ENCODE measurements at places on chromosomes 2 and 18. TPM values are rescaled to one million over a fixed set of nuclear protein-coding genes. Genes with fewer than 3 reads are reported as not detected.

GRCh38 chr2:236156095-236156859 lies 11.9 kb downstream of the GBX2 start:
- no peaks in the 10 kb centered on the region for H3K36me3 ChIP-seq
- H3K4me1 ChIP-seq, result no peaks in the 10 kb centered on the region
- no peak for DNase-seq
- H3K27me3 ChIP-seq, result peaks cover 45% of the 10 kb centered on the region
- H3K27ac ChIP-seq, result no peak overlapping the region

DNA sequence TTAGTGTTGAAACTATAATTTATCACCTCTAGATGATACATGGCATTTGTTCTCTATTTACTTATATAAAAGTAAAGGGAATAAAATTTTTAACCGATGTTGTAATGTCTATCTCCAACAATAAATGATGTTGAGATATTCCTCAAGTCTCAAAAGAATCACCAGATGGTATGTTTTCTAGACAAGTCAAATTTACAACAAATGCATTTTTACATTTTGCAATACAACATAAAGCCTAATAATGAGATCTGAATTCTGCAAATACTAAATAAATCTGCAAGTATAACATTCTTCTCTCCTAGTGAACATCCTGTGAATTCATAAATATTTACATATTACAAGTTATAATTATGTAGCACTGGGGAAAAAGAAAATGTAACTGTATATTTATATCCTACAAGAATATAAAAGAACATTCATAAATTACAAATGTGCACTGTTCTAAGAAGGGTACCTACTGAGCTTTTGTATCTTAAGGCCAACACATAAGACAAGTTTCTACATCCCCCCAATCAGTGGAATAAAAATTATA lies 1504.4 kb upstream of the ZEB2 start:
- H3K27me3 ChIP-seq, result no peaks in the 10 kb centered on the region
- no peaks in the 10 kb centered on the region for H3K4me1 ChIP-seq
- no peaks in the 10 kb centered on the region for H3K36me3 ChIP-seq
- H3K27ac ChIP-seq, result no peak overlapping the region
- DNase-seq, result no peak

DNA sequence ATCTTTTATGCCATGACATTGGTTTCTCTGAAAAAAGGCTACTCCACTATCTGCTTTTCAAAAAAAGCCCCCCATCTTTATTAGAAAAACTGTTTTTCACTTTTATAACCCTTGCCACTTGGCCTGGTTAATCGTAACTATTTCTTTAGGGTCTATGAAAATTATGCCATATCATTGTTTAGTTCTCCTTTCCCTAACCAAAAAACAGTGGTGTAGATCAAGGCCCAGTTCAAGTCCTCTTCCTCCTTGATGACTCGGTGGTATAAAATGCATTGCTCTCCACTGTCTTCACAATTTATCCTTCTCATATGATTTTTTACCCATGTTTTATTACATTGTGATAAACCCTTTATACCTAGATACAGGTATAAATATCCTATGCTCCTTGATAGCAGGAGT lies 205.5 kb downstream of the ZNF521 start:
- no peaks in the 10 kb centered on the region for H3K27me3 ChIP-seq
- peaks cover 20% of the 10 kb centered on the region for H3K4me1 ChIP-seq
- DNase-seq, result no peak
- H3K4me3 ChIP-seq, result no peak overlapping the region

SERPINB10 gene
- not detected for total RNA-seq

DNA sequence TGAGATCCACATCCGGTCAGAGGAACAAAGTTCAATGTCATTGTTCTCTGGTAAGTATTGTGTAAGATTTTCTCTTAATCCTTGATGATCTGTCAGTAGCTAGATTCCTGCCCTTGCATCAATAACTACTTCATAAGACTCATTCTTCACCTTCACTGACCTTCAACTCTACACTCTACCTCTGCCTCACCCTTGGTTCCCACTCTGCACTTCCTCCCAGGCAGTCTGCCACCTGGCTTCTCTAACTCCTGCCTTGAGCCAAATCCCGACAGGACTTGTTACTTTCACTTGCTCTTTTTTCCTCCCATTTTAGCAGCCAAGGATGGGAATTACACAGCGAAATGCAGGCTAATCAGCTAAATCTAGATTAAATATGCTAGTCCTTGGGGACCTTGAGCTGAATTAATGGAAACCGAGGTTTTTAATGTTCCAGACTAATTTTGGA lies 190.7 kb downstream of the DLGAP1 start:
- no peak for DNase-seq
- H3K27ac ChIP-seq, result no peak overlapping the region
- H3K27me3 ChIP-seq, result no peaks in the 10 kb centered on the region
- H3K4me1 ChIP-seq, result peaks cover 11% of the 10 kb centered on the region
- no peaks in the 10 kb centered on the region for H3K36me3 ChIP-seq

DNA sequence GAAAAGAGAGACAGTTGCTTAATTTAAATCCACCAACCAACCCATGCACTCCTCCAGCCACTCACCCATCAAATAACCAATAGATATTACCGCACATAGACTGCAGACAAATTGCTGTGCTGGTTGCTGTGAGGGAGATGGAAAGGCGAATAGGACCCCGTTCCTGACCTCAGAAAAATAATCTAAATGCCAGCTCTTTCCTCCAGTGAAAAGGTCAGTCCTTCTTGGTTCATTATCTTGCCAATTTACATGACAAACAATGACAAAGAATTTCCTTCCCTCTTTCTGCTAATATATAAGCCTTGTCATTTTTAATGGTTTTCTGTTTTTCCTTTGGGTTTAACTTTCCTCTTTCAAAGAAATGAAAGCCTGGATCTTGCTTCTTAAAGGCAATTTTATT lies 61.6 kb downstream of the MEP1B start:
- H3K27ac ChIP-seq, result no peak overlapping the region
- no peak for DNase-seq
- H3K36me3 ChIP-seq, result no peaks in the 10 kb centered on the region
- no peaks in the 10 kb centered on the region for H3K4me1 ChIP-seq

KCMF1 gene
- 78.1 TPM for total RNA-seq

DNA sequence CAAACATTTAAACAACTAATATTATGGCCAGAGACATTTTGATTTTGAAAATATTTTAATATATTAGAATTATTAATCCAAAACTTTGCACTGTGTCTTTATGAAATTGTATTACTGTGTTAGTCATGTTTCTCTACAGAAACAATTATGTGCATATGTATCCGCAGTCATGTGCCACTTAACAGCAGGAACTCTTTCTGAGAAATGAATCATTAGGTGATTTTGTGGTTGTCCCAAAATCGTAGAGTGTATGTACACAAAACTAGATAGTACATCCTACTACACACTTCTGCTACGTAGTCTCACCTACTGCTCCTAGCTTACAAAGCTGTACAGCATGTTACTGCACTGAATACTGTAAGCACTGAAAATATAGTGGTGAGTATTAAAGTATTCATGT lies 479.2 kb upstream of the DSEL start:
- H3K27me3 ChIP-seq, result no peaks in the 10 kb centered on the region
- H3K36me3 ChIP-seq, result no peaks in the 10 kb centered on the region
- H3K4me1 ChIP-seq, result no peaks in the 10 kb centered on the region
- H3K27ac ChIP-seq, result no peak overlapping the region
- no peak overlapping the region for H3K4me3 ChIP-seq

DNA sequence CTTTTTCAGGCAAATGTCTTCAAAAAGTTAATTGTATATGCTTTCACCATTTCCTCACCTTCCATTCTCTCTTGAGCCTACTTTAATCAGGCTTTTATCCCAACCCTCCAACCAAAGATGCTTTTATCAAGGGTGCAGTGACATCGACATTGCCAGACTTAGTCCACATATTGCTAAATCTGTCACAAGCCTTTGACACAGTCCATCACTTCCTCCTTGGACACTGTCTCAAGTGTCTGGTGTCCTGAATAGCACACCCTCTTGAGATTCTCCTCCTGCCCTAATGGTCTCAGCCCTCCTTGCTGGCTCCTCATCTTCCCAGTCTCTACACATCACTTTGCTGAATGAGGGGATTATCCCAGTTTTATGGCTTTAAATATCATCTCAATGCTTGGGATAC lies 147.5 kb upstream of the SLC39A10 start:
- H3K36me3 ChIP-seq, result no peaks in the 10 kb centered on the region
- DNase-seq, result no peak
- H3K27me3 ChIP-seq, result no peaks in the 10 kb centered on the region
- no peak overlapping the region for H3K4me3 ChIP-seq

DNA sequence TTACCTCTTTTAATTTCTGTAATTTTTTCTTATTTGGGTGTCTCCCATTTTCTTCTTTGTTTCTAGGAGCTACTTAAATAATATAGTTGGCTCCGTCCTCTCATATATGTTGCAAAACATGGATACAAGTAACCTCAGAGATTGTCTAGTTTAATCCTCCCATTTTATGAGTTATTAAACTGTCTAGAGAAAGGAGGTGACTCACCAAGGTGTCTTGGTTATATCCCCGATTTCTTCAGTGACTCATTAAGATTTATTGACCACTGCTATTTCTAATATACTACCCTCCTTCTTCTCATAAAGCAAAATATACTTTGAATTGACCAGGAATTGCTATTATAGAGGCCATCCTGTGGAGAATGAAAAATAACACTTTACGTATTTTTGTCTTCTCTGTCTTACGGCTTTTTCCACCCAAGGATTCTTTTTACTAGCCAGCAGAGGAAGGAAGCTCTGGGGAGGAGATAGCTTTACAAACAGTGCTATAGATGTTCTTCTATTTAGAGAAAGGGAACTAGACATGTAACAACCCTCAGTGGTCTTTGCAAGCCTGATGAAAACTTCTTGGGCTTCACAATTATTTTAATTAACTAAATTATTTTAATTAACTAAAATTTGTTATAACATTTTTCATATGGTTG lies 300.4 kb upstream of the TNP1 start:
- H3K27me3 ChIP-seq, result no peaks in the 10 kb centered on the region
- peaks cover 10% of the 10 kb centered on the region for H3K4me1 ChIP-seq
- no peak overlapping the region for H3K4me3 ChIP-seq
- H3K36me3 ChIP-seq, result no peaks in the 10 kb centered on the region

DNA sequence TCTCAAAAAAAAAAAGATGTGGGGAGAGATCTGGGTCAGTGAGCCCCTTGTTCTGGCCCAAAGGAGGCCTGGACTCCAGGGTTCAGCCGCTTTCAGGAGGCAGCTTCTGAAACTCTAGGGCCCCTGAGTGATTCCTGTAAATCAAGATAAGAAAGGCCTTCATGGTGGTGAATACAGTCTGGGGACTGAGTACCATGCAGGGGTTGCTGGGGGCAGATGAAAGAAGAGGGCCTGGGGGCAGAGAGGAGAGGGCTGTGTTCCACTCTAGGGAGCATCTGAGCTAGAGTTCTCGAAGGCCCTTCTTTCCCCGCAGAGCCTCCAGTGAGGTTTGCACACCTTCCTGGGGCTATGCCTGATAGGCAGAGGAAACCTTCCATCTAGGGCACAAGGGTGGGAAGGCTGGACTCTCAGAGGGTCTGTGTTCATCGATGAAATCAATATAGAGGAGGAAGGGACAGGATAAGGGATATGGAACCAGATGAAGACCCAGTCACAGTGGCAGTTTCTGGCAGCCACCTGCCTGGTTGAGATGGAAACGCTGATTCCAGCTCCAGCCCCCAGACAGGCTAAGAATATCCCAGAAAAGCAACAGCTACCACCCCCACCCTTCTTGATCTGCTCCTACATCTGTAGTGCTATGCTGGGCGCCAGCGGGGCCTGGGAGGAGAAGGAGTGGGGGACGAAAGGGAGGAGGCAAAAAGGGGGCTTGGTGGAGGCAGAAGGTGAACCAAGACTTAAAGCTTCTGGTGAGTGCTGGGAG lies 4.7 kb upstream of the CDK5R2 start:
- peaks cover 8% of the 10 kb centered on the region for H3K4me1 ChIP-seq
- no peaks in the 10 kb centered on the region for H3K36me3 ChIP-seq
- peaks cover 55% of the 10 kb centered on the region for H3K27me3 ChIP-seq
- no peak for DNase-seq

- peaks cover 10% of the 10 kb centered on the region for H3K4me1 ChIP-seq
- no peak overlapping the region for H3K4me3 ChIP-seq
- H3K36me3 ChIP-seq, result no peaks in the 10 kb centered on the region
- H3K27ac ChIP-seq, result no peak overlapping the region
These were observed 67.0 kb upstream of the TCF7L1 start for GRCh38 chr2:85066006-85066740.

DNA sequence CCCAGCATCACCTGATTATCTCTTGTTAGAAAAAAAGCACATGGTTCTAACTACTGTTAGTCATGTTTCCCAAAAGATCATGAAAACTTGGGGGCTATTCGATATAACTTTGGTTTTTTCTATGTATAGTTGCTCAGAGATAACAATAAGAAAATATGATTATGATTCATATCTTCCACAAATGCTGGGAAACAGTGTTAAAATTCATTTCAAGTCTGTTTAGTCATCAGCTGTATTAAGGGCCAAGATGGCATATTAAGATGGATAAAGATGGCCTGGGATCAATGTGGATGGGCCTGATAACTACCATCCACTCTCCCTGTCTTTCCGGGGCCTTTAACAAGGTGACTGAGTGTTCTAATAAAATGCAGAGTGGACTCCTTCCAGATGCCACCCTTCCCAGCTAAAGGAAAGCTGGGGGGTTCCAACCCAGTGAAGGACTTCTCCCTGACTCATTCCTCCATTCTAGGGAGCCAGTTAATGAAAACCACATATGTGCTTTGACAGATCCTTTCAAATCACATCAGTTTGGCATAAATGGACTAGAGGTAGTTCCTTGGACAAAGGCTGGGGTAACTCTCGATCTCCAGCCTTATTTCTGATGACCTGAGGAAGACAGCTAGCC lies 221.6 kb downstream of the VAPA start:
- no peaks in the 10 kb centered on the region for H3K27me3 ChIP-seq
- H3K4me3 ChIP-seq, result no peak overlapping the region
- DNase-seq, result no peak
- no peak overlapping the region for H3K27ac ChIP-seq

- H3K4me1 ChIP-seq, result peaks cover 8% of the 10 kb centered on the region
- no peak for DNase-seq
- H3K27me3 ChIP-seq, result no peaks in the 10 kb centered on the region
- peak overlapping the region; percentile 11 for H3K4me3 ChIP-seq
- no peak overlapping the region for H3K27ac ChIP-seq
- peaks cover 9% of the 10 kb centered on the region for H3K36me3 ChIP-seq
These were observed 15.4 kb upstream of the RMC1 start for GRCh38 chr18:23487738-23488570.

GYPC gene
- 132 TPM for total RNA-seq

DNA sequence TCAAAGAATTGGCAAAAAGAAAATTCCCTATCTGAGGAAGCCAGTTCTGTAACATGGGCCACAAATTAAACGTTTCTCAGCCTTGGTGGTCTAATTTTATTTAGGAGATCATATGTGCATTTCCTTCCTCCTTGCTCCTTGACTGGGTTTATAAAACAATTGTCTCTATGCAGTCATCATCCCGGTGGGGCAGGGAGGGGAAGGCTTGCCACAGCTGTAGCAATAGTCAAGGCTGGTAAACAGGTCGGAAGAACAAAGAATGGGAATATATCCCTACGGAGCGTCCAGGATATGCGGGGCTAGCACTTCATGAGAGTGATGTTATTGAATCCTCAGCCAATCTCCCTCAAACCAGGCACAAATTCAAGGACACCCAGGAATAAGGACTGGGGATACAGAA lies 143.8 kb downstream of the RNF152 start:
- H3K4me3 ChIP-seq, result no peak overlapping the region
- no peak for DNase-seq
- peak overlapping the region; percentile 51 for H3K27ac ChIP-seq
- H3K27me3 ChIP-seq, result no peaks in the 10 kb centered on the region
- H3K36me3 ChIP-seq, result no peaks in the 10 kb centered on the region
- peaks cover 72% of the 10 kb centered on the region for H3K4me1 ChIP-seq

GRCh38 chr2:233108611-233109490 lies 48.7 kb downstream of the INPP5D start:
- peaks cover 15% of the 10 kb centered on the region for H3K4me1 ChIP-seq
- no peaks in the 10 kb centered on the region for H3K36me3 ChIP-seq
- no peak overlapping the region for H3K27ac ChIP-seq
- H3K4me3 ChIP-seq, result no peak overlapping the region
- H3K27me3 ChIP-seq, result no peaks in the 10 kb centered on the region
